Stimulated activated CD8-positive, alpha-beta memory T cell treated with anti-CD3 and anti-CD28 coated beads, Interleukin-15, amount 100 ng/mL, for 24 hours (primary cell): ENCODE measurements at places on chromosomes 1 and 21.
A peak's percentile ranks its signal among the peaks of the same experiment; 100 is the strongest.

- no peak for DNase-seq
Measured at GRCh38 chr1:32693455-32694174, 9.0 kb downstream of the SYNC start.

GRCh38 chr1:187718527-187718926 is 889.8 kb downstream of the PLA2G4A start:
- DNase-seq: no peak

GRCh38 chr1:153515504-153516394 is 20.0 kb downstream of the S100A6 start:
- no peak for DNase-seq

GRCh38 chr1:241323514-241324195 is 33.4 kb downstream of the RGS7 start:
- DNase-seq: no peak

DNA sequence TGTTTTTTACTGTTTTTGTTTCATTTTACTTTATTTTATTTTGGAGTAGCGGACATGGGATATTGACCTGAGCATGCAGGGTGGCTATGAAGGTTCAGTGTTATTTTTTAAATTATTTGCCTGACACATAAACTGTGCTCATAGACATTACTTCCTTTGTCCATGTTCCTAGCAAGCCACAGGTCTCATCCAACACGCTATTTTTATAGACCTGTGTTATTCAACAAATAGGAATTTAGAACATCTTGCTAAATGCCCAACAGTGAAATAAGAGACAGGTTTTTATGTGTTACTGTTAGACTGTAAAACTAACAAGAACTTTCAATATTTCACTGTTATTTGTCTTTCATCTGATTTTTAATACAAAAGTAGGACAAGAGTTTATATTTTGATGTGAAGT is 756.4 kb downstream of the KCNT2 start:
- no peak for DNase-seq

DNA sequence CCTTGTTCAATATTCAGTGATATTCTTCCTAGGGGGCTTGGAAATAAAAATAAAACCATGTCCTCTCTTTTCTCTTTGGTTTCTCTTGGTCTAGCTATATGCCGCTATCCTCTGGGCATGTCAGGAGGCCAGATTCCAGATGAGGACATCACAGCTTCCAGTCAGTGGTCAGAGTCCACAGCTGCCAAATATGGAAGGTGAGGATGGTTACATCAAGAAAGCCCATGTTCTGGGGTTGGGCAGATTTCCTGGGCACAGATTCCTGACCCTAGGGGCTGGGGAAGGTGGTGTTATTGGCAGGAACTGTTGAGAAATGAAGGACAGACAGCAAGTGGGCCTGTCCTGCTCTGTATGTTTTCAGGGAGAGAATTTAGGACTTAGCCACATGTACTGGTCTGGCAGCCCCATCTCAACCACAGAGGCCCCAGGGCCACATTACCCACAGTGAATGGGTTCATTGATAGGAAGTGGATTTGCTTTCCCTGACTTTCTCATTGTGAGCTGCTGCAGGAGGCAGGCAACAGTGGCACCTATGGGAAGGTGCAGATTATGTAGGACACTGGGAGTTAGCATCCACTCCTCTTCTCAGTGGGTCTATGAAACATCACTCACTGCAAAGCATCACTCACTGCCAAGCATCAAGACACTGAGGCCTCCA is 37.4 kb upstream of the HSD17B7 start:
- no peak for DNase-seq

DNA sequence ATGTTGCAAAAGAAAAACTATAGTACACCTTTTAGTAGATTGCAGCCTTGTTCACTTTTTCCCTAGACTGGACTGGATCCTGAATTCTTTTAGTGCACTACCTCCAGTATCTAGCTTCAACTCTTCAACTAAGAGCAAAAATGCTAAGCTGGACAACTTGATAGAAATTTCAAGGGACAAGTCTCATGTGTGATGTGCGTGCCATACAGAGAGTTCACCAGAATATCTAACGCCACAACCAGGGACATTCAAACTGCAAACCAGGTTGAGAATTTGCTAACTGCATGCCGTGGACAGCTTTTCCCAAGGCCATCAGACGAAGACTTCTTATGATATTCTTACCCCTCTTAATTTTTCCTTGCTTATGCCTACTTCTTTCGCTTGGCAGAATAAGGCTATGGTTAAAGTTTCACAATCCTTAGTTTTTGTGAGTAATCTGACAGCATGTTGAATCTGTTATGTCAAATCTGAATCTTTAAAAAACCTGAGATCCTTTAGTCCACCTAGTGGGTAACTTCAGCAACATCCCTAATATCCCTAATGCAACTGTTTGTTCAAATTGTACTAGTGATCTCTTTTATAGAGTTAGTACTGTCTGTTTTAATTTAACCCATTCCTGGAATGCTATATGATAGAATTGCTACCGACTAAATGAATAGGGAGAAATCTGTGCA is 66.4 kb downstream of the DDAH1 start:
- no peak for DNase-seq

DNA sequence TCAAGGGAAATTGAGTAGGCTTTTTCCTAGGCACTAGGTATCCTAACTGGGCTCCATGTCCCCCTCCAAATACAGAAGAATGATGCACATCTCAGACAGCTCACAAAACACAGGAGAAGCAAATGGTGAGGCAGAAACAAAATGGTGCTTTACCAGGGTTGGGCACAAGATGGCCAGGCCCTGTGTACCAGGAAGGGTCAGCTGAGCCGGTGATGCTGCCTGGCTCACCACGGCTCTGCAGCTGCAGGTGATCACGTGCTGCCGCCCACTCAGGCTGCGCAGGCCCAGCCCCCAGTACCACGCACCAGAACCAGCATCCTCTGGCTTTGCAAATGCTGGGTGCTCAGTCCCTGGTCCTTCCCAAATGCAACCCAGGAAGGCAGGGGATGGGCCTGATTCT is 993 bp upstream of the DSCAM start:
- no peak for DNase-seq

DNA sequence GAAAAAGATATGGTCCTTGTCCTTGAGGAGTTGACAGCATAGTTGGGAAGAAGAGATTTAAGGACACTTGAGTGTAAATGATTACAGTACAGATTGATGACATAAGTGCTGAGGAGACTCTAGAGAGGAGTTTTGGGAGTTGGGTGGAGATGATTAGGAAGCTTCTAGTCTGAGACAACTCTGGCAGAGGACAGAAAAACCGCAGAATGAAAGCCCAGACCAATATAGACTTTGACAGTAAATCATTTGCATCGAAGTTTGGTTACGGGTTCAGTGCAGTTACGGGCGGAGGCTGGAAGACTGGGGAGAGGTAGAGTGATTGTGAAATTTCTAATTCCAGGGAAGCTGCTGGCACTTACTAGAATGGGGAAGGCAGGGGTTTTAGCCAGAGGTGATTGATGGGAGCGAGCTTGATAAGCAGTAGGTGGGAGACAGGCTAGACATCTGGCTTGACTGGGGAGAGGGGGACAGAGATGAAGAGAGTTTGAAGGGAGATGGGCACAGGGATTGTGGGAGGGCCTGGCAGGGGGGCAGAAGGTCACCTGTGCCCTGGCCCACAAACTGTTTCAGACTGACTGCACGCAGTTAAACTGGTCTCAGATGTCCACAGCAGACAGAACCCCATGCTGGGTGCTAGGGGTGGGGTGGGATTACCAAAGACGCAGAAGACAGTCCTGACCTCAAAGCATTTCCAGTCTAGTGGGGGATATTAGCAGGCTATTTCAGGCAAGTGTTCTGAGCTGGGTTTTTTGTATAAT is 20.1 kb downstream of the SH2D2A start:
- DNase-seq: no peak

GRCh38 chr1:248140846-248141245 is 4.1 kb upstream of the OR2M5 start:
- DNase-seq: no peak

- DNase-seq: no peak
Measured at GRCh38 chr1:110636149-110636935, 30.2 kb upstream of the KCNA2 start.

- no peak for DNase-seq
Measured at GRCh38 chr21:33849834-33850233, 65.8 kb downstream of the ATP5PO start.

- DNase-seq: no peak
Measured at GRCh38 chr21:16492892-16493291, 763.1 kb downstream of the USP25 start.

DNA sequence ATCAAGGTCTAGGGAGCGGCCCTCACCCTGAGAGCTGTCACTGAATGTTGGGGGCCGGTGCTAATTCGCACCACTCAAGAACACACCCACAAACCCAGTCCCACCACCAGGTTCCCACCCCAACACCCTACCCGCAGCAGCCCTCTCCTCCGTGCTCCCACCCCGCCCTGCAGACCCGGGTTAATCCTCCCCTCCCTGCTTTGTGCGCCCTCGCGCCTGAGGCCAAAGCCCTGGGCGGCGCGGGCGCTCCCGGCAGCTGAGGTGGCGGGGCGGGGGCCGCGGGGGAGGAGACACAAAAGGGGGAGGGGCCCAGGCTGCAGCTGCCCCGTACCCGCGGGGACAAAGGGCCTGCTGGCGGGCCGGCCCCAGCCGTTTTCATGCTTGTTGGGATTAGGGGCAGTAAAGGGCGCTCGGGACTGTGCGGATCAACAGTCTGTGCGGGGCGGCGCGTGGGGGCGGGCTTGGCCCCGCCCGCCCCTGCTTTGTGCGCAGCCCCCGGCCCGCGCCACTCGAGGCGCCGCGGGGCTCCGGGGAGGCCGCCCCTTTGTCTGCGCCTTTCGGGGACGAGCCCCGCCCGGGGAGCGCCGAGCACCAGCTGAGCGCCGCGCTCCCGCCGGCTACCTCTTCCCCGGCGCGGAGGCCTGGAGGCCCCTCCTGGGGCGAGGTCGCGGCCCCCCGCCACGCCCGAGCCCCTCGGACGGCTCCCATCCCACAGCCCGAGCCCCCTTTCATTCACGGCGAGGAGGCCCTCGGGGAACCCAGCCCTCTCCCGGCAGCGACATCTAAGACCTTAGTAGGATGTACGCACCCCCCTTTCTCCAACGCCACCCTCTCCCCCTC is 10.9 kb downstream of the C1orf216 start:
- no peak for DNase-seq

GRCh38 chr1:172421974-172422604 is 1.6 kb downstream of the C1orf105 start:
- DNase-seq: no peak

DNA sequence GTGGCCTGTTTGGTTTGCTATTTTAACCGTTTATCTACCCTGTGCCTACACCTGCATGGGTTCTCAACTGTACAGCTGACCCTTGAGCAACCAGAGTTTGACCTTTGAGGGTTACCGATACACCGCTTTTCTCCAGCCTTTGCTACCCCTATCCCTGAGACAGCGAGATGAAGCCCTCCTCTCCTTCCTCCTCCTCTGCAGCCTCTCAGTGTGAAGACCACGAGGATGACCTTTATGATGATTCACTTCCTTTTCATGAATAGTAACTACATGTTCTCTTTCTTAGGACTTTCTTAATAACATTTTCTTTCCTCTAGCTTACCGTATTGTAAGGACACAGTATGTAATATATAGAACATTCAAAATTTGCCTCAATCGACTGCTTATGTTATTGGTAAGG is 14.5 kb upstream of the RNF187 start:
- DNase-seq: no peak

DNA sequence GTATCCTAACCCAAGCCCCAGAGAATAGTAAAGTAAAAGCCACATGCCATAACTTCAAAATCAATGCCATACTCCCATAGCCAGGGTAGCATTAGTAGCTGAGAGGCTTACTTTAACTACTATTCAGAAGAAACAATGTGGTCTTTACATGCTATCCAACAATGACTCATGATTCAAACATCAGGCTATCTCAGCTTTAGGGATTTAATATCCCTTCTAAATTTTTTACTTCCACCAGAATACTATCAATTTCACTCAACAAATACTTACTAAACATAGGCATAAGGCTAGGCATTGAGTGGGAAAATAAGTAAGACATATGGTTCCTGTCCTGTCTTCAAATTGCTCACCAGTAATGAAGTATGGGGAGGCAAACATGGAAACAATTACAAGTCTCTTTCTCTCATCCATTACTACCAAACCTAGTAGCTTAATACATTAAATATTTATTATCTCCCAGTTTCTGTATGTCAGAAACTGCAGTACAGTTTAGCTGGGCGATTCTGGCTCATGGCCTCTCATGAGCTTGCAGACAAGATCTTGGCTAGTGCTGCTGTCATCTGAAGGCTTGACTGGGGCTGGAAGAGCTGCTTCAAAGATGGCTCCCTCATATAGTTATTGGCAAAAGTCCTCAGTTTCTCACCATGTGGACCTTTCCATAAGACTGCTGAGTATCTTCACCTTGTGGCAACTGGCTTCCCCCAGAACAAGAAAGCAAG is 30.7 kb downstream of the EVI5 start:
- no peak for DNase-seq

GRCh38 chr1:21332554-21333311 is 42.5 kb upstream of the ECE1 start:
- DNase-seq: no peak

GRCh38 chr1:225541383-225541782 is 111.5 kb downstream of the ENAH start:
- no peak for DNase-seq

DNA sequence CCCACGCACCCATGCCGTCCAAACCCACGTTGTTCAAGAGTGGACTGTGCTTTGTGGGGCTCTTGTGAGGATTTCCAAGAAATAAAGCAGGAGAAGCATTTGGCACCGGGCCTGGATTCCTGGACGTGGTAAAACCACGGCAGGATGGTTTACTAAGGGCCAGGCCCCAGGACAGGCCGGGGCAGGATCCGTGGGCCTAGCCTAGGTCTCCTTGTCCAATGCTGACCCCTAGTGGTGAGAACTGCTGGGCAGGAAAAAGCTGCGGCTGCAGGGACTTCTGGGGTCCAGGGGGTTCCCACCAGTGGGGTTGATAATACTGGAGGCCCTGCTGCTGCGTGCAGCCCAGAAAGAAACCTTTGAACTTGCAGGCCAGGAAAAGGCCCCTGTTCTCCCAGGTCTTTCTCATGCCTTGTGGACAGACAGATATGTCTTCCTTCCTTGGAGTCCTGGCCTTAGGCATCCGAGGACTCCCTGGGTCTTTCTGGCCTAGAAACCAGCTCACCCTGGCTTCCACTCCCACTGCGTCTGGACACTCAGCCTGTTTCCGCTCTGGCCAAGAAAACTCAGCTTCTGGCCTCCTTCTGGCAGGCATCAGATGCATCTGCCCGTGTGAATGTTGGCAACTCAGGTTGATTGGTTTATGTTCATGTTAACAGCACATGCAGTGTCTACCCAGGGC is 106.9 kb upstream of the TMEM51 start:
- peak; percentile 40 for DNase-seq

- no peak for DNase-seq
Measured at GRCh38 chr1:70554341-70554740, 143.3 kb downstream of the CTH start.

- no peak for DNase-seq
Measured at GRCh38 chr1:182589931-182590330, 875 bp upstream of the RNASEL start.

DNA sequence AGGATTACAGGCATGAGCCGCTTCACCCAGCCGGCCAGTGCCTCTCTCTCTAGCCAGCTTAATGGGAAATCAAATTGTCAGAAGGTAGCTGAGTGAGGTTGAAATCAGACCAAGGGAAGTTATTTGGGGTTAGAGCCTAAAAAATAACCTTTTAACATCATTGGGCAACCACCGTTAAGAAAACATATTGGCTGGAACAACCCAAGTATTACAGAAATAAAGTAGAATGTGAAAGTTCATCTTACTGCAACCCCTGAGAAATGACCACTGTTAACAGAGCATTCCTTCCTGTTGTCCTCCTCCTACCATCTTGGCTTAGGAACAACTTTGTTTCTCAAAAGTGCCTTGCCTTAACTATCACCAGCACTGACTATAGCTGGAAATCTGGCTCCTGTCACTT is 3.2 kb upstream of the RNF186 start:
- DNase-seq: no peak

- DNase-seq: no peak
Measured at GRCh38 chr1:85816606-85817005, 108.4 kb upstream of the ZNHIT6 start.
